ENCODE measurements at places on chromosomes 2 and 18. TPM values are rescaled to one million over a fixed set of nuclear protein-coding genes. Genes with fewer than 3 reads are reported as not detected.

The ALPG gene
- total RNA-seq = not detected

The ZNF519 gene
- total RNA-seq = 12.6 TPM

The INSIG2 gene
- 14.5 TPM for total RNA-seq

The CD207 gene
- total RNA-seq = not detected

The MAPK4 gene
- 5.1 TPM for total RNA-seq

The TEKT4 gene
- 0.29 TPM for total RNA-seq

All from metanephros (tissue), 2 donors.